ENCODE measurements at places on chromosomes 5 and 9. TPM values are rescaled to one million over a fixed set of nuclear protein-coding genes. Genes with fewer than 3 reads are reported as not detected.
A peak's percentile ranks its signal among the peaks of the same experiment; 100 is the strongest.

GRCh38 chr5:133075572-133076536 is 24.0 kb downstream of the HSPA4 start:
- no peak overlapping the region for H3K4me3 ChIP-seq
- DNase-seq = no peak
- H3K27ac ChIP-seq = no peak overlapping the region
- peaks cover 59% of the 10 kb centered on the region for H3K36me3 ChIP-seq

Gene IL33
- not detected for total RNA-seq

DNA sequence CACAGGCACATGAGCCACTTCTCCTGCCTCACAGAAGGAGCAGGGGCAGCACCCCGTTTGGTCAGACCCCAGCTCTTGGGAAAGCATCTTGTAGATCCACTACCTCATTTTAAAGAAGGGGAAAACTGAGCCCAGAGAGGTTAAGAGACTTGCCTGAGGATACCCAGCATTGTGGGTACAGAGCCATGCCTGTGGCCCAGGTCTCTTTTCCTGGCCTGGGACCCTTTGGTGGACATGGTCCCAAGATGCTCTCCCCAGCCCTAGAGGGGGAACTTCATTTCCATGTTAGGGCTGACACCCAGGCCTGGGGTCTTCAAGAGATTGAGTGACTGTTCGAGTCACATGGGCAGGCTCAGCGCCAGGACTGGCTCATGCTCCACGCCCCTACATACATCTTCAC is 64.2 kb downstream of the NEK6 start:
- H3K4me3 ChIP-seq = no peak overlapping the region
- no peak for DNase-seq
- H3K4me1 ChIP-seq = peaks cover 11% of the 10 kb centered on the region
- H3K27ac ChIP-seq = no peak overlapping the region
- H3K36me3 ChIP-seq = no peaks in the 10 kb centered on the region

DNA sequence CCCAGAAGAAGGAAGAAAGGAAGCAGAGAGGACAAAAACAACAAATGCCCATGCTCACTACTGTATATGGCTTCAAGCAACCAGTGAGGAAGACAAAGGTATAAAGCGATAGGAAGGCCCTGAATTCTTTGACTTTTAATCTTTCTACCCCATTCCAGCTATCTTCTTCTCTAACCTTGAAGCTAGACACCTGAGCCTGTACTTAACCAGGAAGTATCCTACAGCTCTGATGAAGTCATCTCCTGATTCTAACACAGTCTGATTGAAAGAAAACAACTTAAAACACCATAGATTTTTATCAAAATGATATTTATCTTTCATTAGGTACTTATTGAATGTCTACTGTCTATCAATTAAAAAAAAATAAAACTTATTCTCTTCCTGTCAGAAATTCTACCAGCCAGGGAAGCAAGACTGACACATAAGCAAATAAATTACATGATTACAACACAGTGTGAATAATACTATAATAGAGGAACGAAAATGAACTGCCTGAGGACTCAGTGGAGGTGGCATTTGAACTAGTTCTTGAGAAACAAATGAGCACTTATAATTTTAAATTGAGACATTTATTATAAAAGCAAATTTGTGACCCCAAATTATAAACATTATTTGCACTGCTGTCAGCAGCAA is 123.3 kb upstream of the ELL2 start:
- no peak overlapping the region for H3K27ac ChIP-seq
- DNase-seq = no peak
- H3K36me3 ChIP-seq = no peaks in the 10 kb centered on the region
- no peak overlapping the region for H3K4me3 ChIP-seq
- H3K27me3 ChIP-seq = no peaks in the 10 kb centered on the region

Gene SGTB
- 23.0 TPM for total RNA-seq

DNA sequence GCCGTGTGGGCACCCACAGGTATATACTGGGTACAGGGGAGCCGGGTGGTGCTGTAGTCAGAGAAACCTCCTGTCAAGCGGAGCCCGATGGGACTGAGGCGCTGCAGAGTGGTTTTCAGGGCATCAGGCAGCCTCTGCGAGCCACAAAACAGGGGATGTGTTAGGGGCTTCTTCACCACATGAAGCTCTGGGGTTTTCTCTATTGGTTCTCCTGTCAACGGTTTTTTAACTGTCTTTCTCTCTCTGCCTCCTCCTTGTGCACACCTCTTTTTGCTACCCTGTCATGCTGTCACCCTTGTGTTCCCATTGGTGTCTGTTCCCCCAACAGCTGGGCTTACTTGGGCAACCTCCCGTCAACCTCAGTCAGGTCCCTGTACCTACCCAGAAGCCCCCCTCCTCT is 19.9 kb downstream of the RALGPS1 start:
- no peak overlapping the region for H3K4me3 ChIP-seq
- H3K27me3 ChIP-seq = peaks cover 16% of the 10 kb centered on the region
- no peak overlapping the region for H3K27ac ChIP-seq
- no peaks in the 10 kb centered on the region for H3K36me3 ChIP-seq

Gene ANXA1
- 204 TPM for total RNA-seq

DNA sequence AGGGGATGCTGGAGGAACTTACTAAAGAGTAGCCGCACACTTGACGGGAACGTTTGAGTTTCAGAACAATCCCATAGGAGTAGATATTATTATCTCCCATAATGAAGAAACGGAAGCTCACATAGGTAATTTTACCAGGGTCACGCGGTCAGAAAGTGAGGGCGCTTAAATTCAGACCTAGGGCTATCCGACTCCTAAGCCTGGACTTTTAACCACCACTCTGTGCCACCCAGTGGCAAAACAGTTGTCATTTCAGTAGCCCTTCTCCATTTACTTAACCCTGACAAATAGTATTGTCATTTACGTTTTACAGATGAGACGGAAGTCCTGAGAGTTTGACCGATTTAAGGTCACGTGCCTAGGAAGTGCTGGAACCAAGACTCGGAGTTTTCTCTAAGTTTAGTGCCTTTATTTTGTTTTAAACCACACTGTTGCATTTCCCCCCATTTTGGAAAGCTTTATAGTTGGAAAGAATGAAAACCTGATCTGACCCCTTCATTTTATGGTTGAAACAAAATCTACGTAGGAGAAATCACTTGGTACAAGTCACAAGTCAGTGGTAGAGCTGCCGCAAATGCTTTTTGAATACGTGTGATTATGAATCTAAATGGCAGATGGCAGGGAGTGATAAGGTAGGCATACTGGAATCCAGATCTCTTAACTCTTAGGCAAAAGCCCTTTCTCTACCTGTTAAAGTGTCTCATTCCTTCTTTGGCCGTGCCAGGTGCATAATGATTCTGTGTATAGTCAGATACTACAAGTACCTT is 650 bp downstream of the MRRF start:
- peaks cover 42% of the 10 kb centered on the region for H3K4me1 ChIP-seq
- no peaks in the 10 kb centered on the region for H3K27me3 ChIP-seq

DNA sequence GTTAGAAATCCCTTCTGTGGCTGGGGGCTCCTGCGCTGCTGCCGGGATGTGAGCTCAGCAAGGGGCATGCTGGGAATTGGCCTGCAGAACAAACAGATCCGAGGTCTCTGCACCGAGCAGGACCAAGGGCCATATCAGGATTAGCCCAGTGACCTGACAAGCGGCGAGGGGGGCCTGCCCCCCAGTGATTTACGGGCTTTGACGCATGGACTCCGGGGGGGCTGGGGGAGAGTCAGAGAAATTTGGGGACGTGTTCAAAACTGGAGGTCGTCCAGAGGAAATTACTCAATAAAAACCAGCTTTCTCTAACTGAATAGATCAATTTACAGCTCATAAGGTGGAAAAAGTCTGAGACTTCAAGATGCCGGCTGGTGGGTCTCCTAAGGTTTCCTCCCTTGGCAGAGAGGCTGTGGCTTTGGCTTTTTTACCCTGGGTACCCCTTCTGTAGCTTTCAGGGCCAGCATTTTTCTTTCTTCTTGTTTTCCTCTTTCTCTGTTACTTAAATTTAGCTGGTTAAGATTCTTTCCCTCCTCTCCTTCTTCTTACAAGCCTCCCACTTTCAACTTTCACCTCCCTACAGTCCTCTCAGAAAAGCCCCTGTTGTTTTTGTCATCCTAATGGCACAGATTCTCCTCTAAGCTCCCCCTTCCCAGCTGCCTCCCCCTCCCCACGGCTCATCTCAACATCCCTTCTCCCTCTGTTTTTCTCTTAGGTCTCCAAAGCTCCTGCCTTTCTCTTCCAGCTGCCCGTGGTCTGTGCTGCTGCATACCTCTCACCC is 551.0 kb downstream of the CCDC171 start:
- no peak overlapping the region for H3K4me3 ChIP-seq
- DNase-seq = no peak
- H3K27ac ChIP-seq = no peak overlapping the region
- no peaks in the 10 kb centered on the region for H3K36me3 ChIP-seq

- peaks cover 5% of the 10 kb centered on the region for H3K4me1 ChIP-seq
- peaks cover 45% of the 10 kb centered on the region for H3K27me3 ChIP-seq
- no peak for DNase-seq
- no peak overlapping the region for H3K27ac ChIP-seq
- H3K4me3 ChIP-seq = no peak overlapping the region
Observed at GRCh38 chr5:78653681-78654366, 5.3 kb upstream of the LHFPL2 start.

DNA sequence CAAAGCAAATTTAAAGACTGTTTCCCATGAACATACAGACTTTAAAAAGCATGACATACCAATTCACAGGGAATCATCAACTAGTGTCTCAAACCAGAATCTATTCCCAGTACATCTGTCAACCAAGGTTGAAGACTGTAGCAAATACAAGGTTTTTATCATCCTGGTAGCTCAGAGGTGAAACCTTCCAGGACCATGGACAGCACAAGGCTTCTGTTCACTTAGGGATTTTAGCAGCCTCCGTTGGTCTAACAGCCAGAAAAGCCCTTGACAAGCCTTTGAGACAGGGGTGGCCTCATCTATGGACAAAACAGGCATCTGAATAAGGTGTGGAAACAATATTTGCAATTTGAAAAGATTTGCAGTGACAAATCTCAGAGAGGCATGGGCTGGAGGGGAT is 119.0 kb downstream of the TRIM32 start:
- no peak overlapping the region for H3K4me3 ChIP-seq
- no peaks in the 10 kb centered on the region for H3K4me1 ChIP-seq
- no peak for DNase-seq
- H3K36me3 ChIP-seq = no peaks in the 10 kb centered on the region
- no peaks in the 10 kb centered on the region for H3K27me3 ChIP-seq

Gene NAA35
- total RNA-seq = 22.0 TPM

- no peak for DNase-seq
- H3K36me3 ChIP-seq = no peaks in the 10 kb centered on the region
- no peak overlapping the region for H3K27ac ChIP-seq
Observed at GRCh38 chr9:108746864-108747263, 108.9 kb downstream of the ACTL7B start.

Gene PIP5K1B
- total RNA-seq = 2.3 TPM

DNA sequence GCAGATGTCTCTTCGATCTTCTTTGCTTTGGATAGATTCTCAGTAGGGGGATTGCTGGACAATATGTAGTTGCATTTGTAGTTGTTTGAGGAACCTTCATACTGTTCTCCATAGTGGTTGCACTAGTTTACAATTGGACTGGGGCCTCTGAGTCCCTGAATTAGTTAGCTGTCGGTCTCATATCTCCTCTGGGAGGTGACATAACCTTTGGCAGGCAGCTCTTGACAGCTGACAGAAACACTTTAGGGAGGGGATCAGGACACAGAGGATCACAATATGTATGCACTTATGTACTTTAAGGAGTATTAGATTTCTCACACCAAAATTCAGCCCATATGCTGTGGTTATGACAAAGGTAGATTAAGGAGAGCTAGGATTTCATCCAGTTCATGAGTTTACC is 1279.9 kb upstream of the DMAC1 start:
- H3K27me3 ChIP-seq = no peaks in the 10 kb centered on the region
- H3K27ac ChIP-seq = no peak overlapping the region
- no peak overlapping the region for H3K4me3 ChIP-seq
- H3K4me1 ChIP-seq = no peaks in the 10 kb centered on the region

DNA sequence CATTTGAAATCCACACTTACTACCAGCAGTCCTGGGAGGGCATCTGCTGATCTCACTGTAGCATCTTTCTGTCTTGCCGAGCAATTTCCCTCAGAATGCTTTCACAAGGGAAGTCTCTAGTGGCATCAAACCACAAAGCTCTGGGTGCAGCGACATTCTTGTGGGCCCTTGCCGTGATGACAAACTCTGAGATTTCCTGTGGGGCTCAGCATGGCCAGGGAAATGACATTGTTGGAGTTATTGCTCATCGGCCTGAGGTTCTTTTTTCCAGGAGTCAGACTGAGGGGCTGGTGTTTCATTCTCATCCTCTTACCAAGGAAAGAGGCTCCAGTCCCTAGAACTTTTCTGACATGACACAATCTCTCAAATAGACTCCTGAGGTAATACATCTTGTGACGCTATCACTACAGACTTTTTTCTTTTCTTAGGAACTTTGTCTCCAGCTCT is 51.4 kb downstream of the PFDN1 start:
- no peaks in the 10 kb centered on the region for H3K27me3 ChIP-seq
- peaks cover 34% of the 10 kb centered on the region for H3K4me1 ChIP-seq
- H3K36me3 ChIP-seq = peaks cover 45% of the 10 kb centered on the region
- peak; percentile 86 for DNase-seq
- H3K27ac ChIP-seq = peak overlapping the region; percentile 94
- peak overlapping the region; percentile 48 for H3K4me3 ChIP-seq

Gene PTPN3
- total RNA-seq = 0.35 TPM

DNA sequence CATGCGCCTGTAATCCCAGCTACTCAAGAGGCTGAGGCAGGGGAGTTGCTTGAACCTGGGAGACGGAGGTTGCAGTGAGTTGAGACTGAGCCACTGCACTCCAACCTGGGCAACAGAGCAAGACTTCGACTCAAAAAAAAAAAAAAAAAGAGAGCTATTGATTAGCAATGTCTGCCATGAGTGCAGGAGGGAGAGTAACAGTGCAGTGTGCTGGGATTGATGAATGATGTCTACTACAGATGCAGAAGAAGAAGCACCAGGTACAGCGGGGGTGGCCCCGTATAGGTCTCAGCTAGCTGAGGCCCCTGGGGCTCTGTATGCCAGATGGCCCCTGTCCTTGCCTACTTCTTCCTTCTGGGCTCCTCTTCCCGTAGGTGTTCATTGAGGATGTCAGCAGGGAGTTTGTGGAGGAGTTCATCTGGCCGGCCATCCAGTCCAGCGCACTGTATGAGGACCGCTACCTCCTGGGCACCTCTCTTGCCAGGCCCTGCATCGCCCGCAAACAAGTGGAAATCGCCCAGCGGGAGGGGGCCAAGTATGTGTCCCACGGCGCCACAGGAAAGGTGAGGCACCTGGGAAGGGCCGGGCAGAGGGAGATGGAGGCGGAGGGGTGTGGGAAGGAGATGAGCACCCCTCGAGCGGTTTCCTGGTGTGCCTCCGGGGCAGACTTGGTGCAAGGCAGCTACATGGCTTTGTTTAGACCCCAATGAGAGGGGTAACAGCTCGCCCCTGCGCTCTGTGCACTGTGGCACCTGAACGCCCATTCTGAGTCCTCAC is 13.5 kb downstream of the ASS1 start:
- no peak overlapping the region for H3K27ac ChIP-seq
- H3K27me3 ChIP-seq = peaks cover 2% of the 10 kb centered on the region
- DNase-seq = no peak

GRCh38 chr5:19777363-19777762 is 210.6 kb downstream of the CDH18 start:
- H3K4me1 ChIP-seq = no peaks in the 10 kb centered on the region
- H3K27ac ChIP-seq = no peak overlapping the region
- no peaks in the 10 kb centered on the region for H3K27me3 ChIP-seq
- DNase-seq = no peak
- H3K36me3 ChIP-seq = no peaks in the 10 kb centered on the region

Gene CYFIP2
- 337 TPM for total RNA-seq

Gene FBXO4
- total RNA-seq = 13.6 TPM

- H3K4me1 ChIP-seq = no peaks in the 10 kb centered on the region
- no peak overlapping the region for H3K4me3 ChIP-seq
- peaks cover 22% of the 10 kb centered on the region for H3K27me3 ChIP-seq
- DNase-seq = no peak
- H3K27ac ChIP-seq = no peak overlapping the region
Observed at GRCh38 chr5:135477613-135478066, 25.5 kb upstream of the TIFAB start.

Measured in activated CD4-positive, alpha-beta memory T cell treated with anti-CD3 and anti-CD28 coated beads, Interleukin-2, amount 10 ng/mL, durations not matched to agents 7 days and 5 days (primary cell).